ENCODE measurements at places on chromosomes 1 and 21.
A peak's percentile ranks its signal among the peaks of the same experiment; 100 is the strongest.

DNA sequence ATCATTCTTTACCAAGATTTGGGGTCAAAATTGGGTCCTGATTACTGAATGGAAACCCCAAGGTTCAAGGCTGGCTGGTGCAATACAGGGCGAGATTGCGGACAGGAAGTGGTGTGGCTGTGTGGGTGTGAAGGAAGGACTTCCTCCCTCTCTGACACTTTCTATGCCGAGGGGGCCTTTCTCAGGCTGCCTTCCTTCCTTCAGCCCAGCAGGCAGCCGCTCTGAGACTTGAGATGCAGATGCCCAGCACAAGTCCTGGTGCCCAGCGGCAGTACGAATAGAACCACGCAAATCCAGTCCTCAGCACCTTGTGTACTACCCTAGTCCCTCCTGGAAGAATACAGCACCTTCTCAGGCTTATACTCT lies 16.3 kb downstream of the BATF3 start:
- ATAC-seq, result peak; percentile 41

DNA sequence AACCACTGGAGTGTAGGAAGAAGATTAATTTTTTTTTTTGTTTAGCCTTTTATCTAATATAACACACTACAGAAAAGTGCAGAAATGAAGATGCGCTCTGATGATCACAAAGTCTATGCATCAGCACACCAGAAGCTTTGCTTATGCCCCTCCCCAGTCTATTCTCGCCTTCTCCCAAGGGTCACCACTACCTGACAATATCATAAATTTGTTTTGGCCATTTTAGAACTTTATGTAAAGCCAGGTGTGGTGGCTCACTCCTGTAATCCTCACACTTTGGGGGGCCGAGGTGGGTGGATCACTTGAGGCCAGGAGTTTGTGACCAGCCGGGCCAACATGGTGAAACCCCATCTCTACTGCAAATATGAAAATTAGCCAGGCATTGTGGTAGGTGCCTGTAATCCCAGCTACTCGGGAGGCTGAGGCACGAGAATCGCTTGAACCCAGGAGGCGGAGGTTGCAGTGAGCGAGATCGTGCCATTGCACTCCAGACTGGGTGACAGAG lies 231.3 kb downstream of the FOXD2 start:
- ATAC-seq, result no peak

DNA sequence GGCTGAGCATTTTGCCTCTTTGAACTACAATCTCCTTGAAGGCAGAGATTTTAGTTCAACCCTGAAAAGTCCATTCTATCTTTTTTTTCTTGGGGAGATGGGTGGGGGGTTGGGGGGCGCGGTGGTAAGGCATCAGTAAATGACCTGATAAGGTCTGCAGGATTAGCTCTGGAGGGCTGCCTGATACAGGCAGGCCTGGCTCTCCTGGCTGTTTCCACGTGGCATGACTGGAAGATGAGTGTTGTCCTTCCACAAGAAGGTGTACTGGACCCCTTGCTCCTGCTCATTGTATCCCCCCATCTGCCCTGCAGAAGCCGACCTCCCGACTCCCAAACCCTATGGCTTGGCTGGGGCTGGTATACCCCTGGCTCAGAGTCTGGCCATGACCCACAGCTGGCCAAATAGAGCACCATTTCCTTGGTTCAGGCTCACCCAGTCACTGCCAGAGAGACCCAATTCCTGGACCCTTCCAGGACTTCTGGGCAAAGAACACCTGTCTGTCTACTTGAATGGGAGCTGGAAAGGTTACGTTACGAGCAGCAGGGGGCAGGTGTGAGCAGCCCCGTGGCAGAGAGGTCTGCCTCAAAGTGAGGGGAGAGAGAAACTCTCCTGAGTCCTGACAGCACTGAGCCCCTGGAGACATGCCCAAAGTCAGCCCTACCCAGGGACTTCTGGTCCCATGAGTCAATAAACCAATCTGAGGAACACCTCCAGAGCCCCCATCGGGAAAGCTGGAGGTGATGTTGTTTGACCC lies 17.0 kb downstream of the DHRS3 start:
- ATAC-seq, result no peak

DNA sequence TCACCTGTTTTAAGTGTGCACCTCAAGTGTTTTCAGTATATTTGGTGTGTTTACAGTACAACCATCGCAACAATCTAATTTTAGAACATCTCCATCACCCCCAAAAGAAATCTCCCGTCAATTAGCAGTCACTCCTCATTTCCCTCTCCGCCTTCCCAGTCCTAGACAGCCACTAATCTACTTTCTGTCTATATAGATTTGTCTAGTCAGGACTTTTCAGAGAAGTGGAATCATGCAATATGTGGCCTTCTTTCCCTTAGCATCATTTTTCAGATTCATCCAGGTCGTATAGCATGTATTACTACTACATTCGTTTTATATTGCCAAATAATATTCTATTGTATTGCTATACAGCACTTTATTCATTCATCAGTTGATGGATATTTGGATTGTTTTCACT lies 1.7 kb upstream of the SHE start:
- no peak for ATAC-seq

DNA sequence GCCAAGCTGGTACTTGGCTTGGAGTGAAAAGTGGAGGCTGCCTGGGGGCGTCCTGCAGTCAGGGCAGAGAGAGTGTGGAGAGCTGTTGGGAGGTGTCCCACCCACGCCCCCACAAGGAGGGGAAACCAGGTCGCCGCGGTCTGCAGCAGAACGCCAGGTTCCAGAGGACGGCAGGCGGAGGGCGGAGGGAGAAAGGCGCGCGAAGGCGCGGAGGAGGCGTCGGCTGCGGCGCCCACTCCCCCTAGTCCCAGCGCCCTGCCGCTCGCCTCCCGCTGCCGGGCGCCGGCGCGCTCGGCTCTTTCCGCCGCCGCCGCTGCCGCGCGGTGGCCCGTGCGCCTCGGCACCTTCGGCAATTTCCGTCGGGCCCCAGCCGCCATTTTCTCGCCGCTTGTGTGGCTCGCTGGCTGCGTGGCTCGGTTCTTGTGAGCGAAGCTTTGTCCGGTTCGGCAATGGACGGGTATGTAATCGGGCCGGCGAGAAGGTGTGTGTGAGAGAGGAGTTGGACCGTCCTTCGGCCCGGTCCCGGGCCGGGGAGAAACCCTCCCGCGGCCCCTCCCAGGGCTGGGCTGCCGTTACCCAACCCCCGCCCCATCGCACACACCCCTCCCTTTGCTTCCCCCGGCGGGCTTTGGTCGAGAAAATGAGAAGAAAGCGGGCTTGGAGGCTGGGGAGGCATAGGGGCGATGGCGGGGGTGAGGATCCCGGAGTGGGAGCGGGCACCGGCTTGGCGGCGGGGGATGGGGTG lies at the start of gene PTBP2:
TSS of gene PTBP2 (plus strand) at position 369 of the 745 bp plus-strand sequence. CDS start at position 450, 81 bp downstream.
- peak; percentile 87 for ATAC-seq

DNA sequence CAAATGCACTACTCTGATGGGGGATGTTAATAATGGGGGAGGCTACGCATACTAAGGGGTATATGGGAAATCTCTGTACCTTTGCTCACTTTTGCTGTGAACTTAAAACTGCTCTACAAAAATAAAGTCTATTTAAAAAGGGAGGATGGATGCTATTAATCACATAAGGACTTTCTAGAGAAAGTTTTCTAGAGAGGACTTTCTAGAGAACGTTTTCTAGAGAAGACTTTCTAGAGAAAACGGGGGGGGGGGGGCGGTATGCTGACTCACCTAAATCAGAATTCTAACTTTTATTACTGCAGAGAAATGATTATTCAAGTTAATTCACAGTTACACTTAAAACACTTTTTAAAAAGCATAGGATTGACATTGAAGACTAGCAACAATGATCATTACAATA lies 76.2 kb downstream of the USP1 start:
- no peak for ATAC-seq

- no peak for ATAC-seq
Observed at GRCh38 chr1:158002022-158002630, 8.7 kb downstream of the KIRREL1 start.

- ATAC-seq, result no peak
Observed at GRCh38 chr1:222791006-222791710, 23.7 kb upstream of the DISP1 start.

DNA sequence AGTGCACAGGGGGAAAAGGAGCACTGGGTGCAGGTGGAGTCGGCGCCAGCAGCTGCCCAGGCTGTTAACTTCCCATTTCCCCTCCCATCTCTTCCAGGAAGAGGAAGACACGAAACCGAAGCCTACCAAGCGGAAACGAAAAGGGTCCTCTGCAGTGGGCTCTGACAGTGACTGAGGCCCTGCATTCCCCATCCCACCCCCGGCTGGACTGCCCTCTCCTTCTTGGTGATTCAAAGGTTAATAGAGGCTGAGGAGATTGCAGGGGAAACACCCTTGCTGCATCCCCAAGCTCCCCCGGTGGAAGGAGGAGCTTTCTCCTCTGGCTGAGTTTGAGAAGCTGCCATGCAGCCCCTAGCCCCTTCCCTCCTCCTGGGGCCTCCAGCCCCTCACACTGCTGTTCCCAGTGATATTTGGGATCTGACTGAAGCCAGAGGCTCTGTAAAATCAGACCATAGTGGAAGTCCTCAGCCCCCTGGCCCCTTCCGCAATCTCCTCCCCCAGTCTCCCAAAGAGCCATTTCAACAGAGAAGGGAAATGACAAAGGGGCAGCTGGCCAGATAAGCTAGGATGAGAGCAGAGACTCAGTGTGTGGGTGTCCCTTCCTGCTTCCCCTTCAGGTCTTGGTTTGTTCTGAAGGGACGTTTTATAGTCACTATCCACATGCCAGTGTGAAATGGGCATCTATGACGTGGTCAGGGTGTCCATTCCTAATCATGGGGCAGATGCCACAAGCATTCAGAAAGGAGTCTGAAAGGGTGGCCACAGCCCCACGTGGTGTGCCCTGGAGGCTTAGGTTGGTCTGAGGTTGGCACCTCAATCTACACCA lies 1.9 kb upstream of the SLC27A3 start:
- no peak for ATAC-seq

DNA sequence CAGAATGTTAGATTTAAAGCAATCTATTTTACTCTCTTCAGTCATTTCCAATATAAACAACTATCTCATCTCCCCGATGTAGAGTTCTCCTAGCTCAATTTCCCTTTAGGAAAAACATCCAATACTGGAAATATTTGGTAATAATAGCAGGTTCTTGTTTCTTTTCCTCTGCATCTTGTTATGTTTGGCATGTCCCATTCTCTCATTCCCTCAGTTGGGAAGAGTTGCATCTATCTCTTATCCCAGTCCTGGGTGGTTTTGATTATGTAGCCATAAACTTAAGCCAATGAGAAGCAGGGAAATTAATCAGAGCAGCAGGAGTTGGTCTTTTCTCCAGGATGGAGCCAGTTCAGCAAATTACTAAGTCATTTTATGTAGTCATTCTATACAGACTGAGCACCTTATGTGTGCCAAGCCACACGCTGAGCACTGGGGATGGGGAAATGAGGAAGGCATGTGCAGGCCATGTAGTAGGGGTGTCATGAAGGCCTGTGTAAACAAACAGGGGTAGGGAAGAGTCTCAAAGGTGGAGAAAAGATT lies 418.2 kb upstream of the NFIA start:
- no peak for ATAC-seq

GRCh38 chr1:30725450-30726095 lies 2.2 kb upstream of the MATN1 start:
- no peak for ATAC-seq

GRCh38 chr1:15350551-15351200 lies 59.0 kb upstream of the EFHD2 start:
- peak; percentile 78 for ATAC-seq

DNA sequence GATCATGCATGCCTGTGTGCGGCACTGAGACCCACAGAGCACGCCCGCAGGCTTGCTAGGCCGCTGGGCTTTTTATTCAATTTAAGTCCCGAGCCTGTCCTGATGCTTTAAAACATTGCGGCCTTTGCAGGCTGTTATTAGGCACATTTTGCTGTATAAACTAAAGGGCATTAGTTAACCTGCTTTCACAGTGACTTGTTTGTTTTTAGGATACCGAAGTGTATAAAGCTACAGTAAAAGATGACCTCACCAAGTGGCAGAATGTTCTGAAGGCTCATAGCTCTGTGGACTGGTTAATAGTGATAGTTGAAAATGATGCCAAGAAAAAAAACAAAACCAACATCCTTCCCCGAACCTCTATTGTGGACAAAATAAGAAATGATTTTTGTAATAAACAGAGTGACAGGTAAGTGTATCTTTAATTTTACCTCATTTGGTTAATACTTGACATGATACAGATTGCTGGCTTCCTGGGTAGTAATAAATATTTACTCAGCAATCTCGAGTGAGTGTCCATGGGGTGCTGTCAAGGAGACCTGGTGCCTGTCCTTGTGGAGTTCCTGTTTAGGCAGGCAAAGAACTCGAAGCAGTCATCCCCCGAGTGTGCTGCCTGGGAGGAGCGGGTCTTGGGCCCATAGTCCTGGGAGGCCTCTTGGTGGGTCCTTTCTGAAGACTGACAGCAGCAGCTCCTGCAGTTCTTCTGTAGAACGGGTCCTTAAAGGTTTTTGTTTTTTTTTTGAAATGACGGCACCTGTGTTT lies 40.1 kb downstream of the TRAPPC10 start:
- no peak for ATAC-seq

DNA sequence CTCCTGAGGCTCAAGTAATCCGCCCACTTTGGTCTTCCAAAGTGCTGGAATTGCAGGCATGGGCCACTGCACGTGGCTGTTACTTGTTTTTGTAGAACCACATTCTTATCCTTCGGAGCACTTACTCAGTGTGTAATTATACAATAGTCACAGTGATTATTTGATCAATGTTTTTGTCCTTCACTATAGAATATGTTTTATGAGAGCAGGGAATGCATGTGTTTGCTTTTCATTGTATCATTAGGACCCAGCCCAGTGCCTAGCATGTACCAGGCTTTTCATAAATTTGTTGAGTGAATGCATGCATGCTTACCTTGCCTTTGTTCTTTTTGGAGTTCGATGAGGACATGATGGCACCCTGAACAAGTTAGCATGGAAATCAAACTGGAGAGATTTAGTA lies 5.8 kb downstream of the SZT2 start:
- no peak for ATAC-seq

DNA sequence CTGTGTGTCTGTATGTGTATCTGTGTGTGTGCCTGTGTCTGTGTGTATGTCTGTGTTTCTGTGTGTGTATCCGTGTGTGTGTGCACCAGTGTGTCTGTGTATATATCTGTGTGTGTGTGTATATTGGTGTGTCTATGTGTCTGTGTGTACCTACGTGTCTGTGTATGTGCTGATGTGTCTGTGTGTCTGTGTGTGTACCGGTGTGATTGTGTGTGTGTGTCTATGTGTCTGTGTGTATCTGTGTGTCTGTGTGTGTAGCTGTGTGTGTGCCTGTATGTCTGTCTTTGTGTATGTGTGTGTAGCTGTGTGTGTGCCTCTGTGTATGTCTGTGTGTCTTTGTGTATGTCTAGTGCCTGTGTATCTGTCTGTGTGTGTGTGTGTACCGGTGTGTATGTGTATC lies 32.0 kb downstream of the CAMK2N1 start:
- ATAC-seq, result no peak

GRCh38 chr1:9853249-9853595 lies 29.5 kb upstream of the CLSTN1 start:
- no peak for ATAC-seq

GRCh38 chr1:175132436-175132835 lies 60.1 kb downstream of the KIAA0040 start:
- no peak for ATAC-seq

All from esophagus mucosa (tissue), 1 donor.